NCI-H1048 (cell line): ENCODE measurements at places on chromosomes 11 and 22.

GRCh38 chr11:29333993-29334775, 682.6 kb downstream of the KCNA4 start:
- no peak for DNase-seq

- DNase-seq: no peak
Measured at GRCh38 chr11:79206951-79207350, 233.9 kb downstream of the TENM4 start.

GRCh38 chr11:64000740-64001483, 14.7 kb downstream of the OTUB1 start:
- no peak for DNase-seq

- no peak for DNase-seq
Measured at GRCh38 chr11:1156506-1157340, 1.0 kb upstream of the MUC5AC start.

DNA sequence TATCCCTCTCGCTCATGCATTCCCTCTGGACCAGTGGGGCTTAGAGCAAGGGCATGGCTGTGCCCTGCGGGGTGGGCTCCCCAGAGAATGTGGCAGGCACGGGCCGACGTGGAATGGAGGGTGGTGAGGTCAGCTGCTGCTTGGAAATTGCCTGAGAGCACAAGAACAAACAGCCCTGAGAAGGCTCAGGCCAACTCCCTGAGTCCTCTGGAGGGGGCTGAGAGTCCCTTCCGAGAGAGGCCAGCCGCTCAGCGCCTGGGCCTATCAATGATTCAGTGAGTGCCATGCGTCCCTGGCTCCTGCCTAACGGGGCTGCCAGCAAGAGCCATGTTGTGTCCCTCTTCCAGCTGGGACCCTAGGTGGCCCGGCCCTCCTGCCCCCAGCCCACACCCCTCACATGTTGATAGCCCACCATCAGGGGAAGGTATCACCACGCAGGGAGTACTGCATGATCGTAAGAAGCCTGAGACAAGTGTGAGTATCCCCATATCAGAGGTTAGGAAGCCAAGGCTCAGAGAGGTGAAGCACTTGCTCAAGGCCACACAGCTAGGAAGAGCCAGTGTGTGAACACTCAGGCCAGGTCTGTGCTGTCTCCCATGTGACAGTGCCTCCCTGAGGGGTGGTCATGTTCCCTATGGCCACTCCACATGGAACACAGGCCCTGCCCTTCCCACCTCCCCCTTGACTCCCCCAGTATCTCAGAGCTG, 55.8 kb downstream of the NECTIN1 start:
- no peak for DNase-seq

- no peak for DNase-seq
Measured at GRCh38 chr11:43360361-43361032, 1.8 kb downstream of the TTC17 start.

GRCh38 chr11:83042964-83043711, 28.6 kb downstream of the RAB30 start:
- DNase-seq: no peak

DNA sequence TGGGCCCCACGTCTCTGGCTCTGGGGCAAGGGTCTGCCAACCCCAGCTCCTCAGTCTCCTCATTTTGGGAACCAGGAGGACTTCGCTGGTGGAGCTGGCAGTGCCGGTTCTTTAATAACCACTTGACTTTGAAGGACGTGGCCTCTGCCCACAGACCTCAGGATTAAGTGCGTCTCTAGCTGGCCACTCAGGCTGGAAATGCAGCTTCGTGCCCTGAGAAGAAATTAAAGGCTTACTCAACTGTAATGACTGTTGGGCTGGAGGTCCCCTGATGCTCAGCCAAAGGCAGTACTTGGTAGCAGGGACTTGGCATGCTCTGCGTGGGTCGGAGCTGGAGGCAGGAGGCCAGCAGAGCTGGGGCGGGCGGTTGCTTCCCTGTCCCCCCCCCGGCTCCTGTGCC, 16.7 kb upstream of the PARVG start:
- DNase-seq: no peak

- no peak for DNase-seq
Measured at GRCh38 chr22:36405671-36406538, 18.1 kb upstream of the MYH9 start.

GRCh38 chr11:46252373-46252914, 25.0 kb upstream of the CREB3L1 start:
- DNase-seq: no peak

GRCh38 chr22:39266398-39267030, 21.7 kb upstream of the PDGFB start:
- DNase-seq: no peak

DNA sequence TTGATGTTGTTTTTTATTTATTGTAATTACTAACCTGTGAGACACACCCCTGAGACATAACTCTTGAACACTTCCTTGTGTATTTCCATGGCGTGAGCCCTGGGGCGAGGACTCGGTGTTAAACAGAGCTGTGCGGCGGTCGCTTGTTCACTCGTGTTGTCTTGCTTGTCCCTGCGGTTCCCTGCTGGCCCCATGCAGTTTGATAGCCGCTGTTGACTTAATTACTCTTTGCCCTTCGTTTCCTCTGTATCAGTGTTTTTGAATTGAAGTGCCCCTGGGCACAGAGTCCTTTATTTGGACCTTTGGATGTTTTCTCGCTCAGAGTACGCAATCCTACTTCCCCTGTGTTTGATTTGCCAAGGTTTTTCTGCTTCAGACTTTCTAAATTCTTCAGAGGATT, 52.7 kb downstream of the TBC1D22A start:
- DNase-seq: no peak

DNA sequence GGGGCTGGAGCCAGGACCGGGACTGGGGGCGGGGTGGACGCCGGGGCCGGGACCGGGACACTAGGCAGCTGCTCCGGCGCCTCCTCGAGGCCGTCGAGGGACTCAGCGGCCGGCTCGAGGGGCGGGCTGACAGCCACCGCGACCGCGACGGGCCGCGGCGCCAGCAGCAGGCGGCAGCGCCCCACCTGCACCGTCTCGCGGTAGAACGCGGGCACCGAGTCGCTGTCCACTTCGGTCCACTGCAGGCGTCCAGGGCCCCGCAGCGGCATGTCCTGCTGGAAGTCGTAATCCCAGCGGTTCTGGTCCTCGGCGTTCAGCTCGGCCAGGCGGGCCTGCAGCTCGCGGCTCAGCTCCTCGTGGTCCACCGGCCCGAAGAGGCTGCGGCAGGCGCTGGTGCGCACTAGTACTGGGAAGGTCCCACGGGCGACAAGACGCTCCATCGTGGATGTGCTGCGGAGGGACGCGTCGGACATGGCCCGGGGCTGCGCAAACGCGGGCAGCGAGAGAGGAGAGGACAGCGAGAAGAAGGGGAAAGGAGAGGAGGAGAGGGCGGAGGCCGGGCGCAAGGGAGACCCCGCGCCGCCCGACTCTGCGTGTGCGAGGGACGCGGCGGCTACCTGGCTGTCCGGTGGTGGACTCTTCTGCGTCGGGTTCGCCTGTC, 428 bp downstream of the CDKN1C start:
- DNase-seq: no peak

- DNase-seq: no peak
Measured at GRCh38 chr11:111715142-111715816, 50.9 kb downstream of the PPP2R1B start.

- no peak for DNase-seq
Measured at GRCh38 chr22:31556627-31557203, 60.4 kb downstream of the SFI1 start.

DNA sequence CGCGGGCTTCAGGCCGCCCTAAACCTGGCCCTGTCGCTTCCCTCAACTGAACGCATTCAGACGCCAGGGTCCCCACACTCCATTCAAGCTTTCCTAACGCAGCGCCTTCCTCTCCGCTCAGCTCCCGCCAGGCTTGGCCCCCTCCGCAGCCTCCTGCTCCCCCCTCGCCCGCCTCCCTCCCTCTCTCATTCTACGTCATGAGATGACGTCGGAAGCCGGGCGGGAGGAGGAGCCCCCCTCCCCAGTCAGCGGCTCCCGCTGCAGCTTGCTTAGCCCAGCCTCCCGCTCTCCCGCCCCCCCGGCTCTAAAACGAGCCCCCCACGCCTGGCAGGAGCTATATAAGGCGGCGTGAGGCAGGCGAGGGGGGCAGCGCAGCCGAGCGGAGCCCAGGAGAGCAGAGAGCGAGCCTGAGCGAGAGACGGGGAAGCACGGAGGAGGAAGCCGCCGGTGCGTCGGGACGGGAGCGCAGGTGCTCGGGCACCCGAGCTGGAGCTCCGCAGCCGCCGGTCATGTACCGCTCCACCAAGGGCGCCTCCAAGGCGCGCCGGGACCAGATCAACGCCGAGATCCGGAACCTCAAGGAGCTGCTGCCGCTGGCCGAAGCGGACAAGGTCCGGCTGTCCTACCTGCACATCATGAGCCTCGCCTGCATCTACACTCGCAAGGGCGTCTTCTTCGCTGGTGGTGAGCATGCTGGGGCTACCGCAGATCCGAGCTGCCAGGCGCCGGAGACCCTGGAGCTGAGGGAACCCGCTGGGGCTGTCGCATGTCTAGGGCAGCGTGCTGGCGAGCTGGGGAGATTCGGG, at the start of gene NPAS4:
Gene NPAS4 (plus strand): TSS at position 365 of the 806 bp plus-strand sequence. CDS start 145 bp downstream, at position 510.
- DNase-seq: no peak

- no peak for DNase-seq
Measured at GRCh38 chr11:11913395-11913794, 71.6 kb downstream of the USP47 start.

DNA sequence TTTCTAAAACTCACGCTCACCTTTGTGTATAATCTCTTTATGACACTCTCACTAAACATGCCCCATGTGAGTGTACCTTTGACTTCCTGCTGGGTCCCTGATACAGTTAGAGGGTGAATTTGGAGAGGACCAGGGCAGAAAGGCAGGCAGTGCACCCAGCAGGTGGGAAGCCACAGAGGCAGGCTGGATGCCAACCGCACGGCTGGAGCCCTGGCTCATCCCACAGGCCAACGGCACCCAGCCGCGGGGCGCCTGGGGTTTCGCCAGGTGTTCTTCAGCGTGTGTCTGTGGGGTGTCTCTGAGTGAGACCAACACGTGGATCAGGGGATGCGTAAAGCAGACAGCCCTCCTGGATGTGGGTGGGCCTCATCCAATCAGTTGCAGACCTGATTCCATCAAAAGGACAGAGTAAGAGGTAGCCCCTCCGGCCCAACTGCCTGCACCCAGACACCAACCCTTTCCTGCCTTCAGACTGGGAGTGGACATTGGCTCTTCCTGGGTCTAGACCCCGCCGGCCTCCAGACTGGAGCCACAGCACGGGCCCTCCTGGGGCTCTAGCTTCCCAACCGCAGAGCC, 51.6 kb downstream of the DHCR7 start:
- DNase-seq: no peak

- DNase-seq: no peak
Measured at GRCh38 chr11:19602406-19602805, 110.2 kb upstream of the NAV2 start.
